ENCODE measurements at places on chromosomes 11 and 22. TPM values are rescaled to one million over a fixed set of nuclear protein-coding genes. Genes with fewer than 3 reads are reported as not detected.

DNA sequence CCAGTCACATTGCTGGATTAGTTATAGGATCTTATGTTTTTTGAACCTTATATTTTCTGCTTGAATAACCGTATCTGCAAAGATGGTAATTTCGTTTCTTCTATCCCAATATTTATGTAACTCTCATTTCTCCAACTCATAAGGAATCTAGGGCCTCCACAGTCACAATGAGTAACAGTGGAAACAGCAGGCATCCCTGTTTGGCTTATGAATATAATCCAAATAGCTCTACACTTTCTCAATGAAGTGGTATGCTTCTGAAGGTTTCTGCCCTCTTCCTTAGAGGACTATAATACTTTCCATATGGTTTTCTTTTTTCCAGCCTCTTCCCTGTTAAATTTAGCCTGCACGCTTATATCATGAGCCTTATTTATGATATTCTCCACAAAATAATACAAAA lies 16.5 kb downstream of the ATP6V1E1 start:
- no peak for DNase-seq

DNA sequence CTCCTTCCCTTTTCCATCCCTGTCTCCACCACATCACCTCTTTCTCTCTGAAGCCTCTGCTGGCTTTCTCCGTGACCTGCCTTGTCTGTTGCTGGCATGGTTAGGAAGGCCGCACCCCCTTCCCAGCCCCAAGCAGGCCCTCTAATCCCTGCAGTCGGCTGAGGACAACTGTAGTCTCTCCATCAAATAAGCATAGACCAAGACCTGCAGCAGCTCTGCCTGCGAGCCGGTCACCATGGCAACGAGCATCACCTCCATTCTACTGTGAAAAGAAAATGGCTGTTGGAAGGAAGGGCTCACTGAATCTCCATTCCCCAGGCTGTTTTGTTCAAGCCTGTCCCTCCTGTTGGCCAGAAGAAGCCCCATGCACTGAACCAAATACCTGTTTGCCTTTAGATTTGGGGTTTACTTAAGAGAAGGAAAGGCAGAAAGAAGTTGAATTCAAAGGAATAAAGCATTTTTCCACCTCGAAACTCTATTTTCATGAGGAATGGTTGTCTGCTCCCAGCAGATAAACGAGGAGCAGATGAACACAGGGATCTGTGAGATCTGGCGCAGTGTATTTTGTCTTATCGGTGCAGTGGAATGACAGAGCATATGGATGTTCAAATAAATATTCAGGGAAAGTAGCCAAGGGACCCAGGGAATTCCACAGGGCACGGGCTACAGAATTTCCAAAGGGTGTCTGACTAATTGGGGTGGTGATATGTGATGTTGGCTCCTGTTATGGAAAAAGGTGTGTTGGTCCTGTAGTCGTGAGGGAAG lies 113.1 kb upstream of the TTC12 start:
- DNase-seq, result peak; percentile 28

- DNase-seq, result no peak
These were observed 20.9 kb upstream of the NARS2 start for GRCh38 chr11:78595436-78596130.

Gene OR6A2
- 0.27 TPM for total RNA-seq
